ENCODE measurements at places on chromosomes 2 and 18. TPM values are rescaled to one million over a fixed set of nuclear protein-coding genes. Genes with fewer than 3 reads are reported as not detected.

TMEM163 gene
- 45.8 TPM for total RNA-seq

GRCh38 chr2:120436460-120436739 lies 90.5 kb downstream of the INHBB start:
- H3K4me3 ChIP-seq = no peak overlapping the region
- H3K27me3 ChIP-seq = peaks cover 88% of the 10 kb centered on the region
- no peak for DNase-seq
- H3K27ac ChIP-seq = no peak overlapping the region
- no peaks in the 10 kb centered on the region for H3K36me3 ChIP-seq
- no peaks in the 10 kb centered on the region for H3K4me1 ChIP-seq

PIEZO2 gene
- 0.32 TPM for total RNA-seq

GRCh38 chr2:199977984-199978415 lies 22.6 kb downstream of the MAIP1 start:
- H3K36me3 ChIP-seq = no peaks in the 10 kb centered on the region
- H3K4me1 ChIP-seq = no peaks in the 10 kb centered on the region
- DNase-seq = peak; percentile 70
- no peak overlapping the region for H3K4me3 ChIP-seq

GRCh38 chr2:73008766-73009135 lies 62.8 kb downstream of the SFXN5 start:
- no peak overlapping the region for H3K27ac ChIP-seq
- H3K36me3 ChIP-seq = no peaks in the 10 kb centered on the region
- DNase-seq = no peak
